Osteocyte (in vitro differentiated cells): ENCODE measurements at places on chromosomes 5 and 9. TPM values are rescaled to one million over a fixed set of nuclear protein-coding genes. Genes with fewer than 3 reads are reported as not detected.

ADGRV1 gene
- 0.89 and 0.99 TPM in 2 replicates for total RNA-seq

GABRA1 gene
- total RNA-seq: not detected in 2 replicates

- no peak for DNase-seq
Measured at GRCh38 chr9:101131326-101131725, 102.8 kb downstream of the PLPPR1 start.

DNA sequence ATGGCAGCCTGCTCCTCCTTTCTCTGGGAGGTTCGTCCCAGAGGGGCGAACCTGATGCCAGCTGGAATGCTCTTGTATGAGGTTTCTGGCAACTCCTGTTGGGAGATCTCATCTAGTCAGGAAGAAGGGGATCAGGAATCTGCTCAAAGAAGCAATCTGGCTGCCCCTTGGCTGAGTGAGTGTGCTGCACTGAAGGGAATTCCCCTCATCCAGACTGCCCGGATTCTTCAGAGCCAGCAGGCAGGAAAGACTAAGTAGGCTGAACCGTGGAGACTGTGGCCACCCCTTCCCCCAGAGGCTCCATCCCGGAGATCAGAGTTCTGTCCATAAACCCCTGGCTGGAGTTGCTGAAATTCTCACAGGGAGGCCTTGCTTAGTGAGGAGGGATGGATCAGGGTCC lies 476.0 kb downstream of the CSNK1G3 start:
- DNase-seq: no peak

DNA sequence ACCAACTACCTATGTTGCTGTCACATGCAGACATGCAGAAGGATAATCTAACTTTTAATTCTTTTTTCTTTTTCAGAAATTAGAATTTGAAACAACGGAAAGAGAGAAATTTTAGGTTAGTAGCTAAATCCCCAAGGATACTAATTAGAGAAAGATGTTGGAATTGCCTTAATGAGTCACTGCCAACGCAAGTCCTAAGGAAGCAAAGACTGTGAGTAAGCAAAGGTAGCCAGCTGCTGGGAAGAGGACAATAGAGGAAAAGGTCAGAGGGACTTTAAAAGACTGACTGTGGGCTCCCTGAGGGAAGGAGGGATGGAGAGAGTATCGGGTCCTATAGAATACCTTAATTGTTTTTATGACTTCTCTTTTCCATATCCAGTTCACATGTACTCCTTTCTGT lies 461.9 kb upstream of the PAPPA start:
- DNase-seq: no peak

GRCh38 chr5:79932510-79933504 lies 58.3 kb downstream of the MTX3 start:
- DNase-seq: no peak

DNA sequence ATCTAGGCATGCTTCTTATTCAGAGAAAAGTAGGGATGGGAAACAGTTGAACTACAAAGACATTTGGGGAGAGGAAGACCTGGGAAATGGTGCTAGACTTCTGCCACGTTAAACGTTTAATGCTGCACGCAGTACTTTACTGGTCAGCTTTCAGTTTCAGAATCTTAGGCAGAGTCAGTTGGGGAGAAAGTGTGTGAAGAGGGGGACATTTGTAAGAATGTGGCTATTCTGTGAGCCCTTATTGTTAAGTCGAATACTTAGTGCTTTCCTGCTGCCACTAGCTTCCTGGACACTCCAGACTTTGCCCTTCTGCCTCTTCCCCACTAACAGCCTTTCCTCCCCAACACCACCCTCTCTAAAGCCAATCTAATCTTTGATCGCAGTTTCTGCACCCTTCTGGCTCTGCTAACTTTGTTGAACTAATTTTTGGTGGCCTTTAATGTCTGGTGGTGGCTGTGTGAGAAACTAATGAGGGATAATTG lies 6.1 kb downstream of the CYSTM1 start:
- DNase-seq: no peak

- no peak for DNase-seq
Measured at GRCh38 chr5:98433673-98434072, 339.8 kb upstream of the RGMB start.
